ENCODE measurements at places on chromosomes 1 and 21. TPM values are rescaled to one million over a fixed set of nuclear protein-coding genes. Genes with fewer than 3 reads are reported as not detected.
A peak's percentile ranks its signal among the peaks of the same experiment; 100 is the strongest.

Gene CFAP107
- polyA plus RNA-seq = 0.16 TPM

DNA sequence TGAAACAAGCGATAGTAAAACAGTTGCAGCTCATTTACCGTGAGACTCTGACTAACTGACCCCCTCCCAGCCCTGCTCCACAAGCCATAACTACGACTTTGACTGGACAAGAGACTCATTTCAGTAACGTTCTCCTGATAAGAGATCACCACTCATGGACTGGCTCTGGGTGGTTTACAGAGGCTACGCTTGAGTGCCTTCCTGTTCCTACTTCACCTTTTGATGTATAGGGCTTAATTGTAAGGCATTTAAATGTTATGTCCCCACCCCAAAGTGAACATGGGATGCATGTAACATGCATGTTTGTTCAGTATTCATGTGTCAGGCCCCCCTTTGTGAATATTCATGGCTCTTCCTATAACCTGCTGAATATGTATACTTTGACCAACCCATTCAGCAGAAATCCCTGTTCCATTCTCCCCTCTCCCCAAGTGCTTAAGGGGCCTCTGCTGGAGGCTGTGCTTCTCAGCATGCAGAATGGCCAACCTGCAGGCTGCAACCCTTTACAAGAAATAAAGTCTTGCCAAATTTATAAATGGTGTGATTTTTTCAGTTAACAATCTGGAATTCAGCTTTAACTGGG is 50.7 kb upstream of the SPOCD1 start:
- peak; percentile 52 for DNase-seq

- DNase-seq = no peak
Observed at GRCh38 chr21:41712201-41712600, 54.7 kb downstream of the RIPK4 start.

DNA sequence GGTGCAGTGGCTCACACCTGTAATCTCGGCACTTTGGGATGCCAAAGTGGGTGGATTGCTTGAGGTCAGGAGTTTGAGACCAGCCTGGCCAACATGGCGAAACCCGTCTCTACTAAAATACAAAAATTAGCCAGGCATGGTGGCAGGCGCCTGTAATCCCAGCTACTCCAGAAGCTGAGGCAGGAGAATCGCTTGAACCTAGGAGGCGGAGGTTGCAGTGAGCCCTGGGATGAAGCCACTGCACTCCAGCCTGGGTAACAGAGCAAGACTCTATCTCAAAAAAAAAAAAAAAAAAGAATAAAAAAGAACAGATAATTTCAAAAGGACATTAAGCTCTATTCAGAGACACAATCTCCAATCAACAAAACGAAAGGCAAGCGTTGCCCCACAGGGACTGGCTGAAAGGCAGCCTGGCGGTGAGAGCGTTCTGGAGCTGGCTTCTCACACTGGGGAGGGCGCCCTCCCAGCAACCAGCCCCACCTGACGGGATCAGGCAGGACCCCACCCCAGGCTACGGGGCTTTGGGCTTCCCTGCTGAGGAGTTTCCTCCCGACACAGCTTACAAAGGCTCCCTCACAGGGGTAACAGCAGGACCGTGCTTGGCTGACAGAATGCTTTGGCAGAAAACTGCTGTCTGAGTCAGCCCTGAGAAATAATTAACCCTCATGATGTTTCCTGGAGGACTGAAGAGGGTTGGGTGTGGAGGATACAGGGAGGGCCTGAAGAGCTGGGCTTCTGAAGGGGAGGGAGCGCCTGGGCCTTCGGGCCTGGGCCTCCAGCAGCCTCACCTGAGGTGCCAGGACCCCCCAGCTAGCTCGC is 31.1 kb upstream of the SRP9 start:
- no peak for DNase-seq

- DNase-seq = no peak
Observed at GRCh38 chr1:113353580-113353979, 36.7 kb upstream of the MAGI3 start.

Gene PTPRC
- 51.1 TPM for polyA plus RNA-seq

DNA sequence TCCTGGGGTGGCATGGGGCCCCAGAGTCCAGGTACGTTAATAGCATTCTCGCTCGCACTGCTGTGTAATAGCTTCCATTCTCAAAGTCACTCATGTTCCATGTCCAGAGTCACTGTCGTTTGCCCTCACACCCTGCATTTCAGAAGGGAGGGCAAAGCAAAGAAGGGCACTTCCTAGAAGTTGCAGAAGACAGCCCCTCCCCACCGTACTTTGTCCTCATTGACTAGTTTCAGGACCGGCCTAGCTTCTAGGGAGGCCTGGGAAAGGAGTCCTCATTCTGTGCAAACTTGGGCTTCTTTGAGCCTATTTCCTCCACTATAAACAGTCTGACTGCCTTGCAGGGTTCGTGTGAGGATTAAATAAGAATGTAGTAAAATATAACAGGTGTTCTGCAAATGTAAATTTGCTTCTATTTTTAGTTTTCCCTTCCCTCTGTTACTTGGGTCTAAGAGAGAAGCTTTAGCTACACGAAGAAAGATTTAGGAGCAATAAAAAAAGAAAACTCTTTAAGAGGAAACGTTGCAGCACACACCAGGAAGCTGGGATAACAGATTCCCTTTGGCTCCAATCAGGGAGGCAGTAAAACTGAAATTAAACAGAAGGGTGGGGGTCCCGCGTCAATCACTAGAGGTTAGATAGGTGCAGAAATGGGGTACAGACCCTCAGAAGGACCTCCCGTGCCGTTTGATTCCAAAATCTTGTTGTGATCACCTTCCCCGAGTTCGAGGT is 40.1 kb downstream of the ACTL8 start:
- no peak for DNase-seq

- no peak for DNase-seq
Observed at GRCh38 chr21:33608559-33608958, 20.1 kb upstream of the DONSON start.

Gene MIB2
- 12.0 TPM for polyA plus RNA-seq

Gene CASZ1
- polyA plus RNA-seq = 4.0 TPM

- no peak for DNase-seq
Observed at GRCh38 chr1:91900562-91900961, 14.6 kb upstream of the TGFBR3 start.

DNA sequence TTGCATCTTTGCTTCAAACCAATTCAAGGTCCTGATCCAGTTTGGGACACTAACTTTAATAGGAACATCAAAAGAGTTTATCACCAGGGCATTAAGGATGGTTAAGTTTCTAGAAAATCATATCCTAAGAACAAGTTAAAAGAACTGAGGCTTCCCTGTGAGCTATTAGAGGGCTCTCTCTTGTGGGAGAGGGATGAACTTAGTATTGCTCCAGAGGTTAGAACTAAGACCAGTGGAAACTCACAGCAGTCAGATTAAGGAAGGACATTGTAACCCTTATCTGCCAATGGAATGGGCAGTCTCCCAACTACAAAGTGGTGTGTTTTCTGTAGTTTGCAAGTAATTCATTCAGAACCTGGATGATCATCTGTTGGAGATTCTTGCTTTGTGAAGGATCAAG is 36.8 kb downstream of the UBE2U start:
- DNase-seq = no peak

- DNase-seq = no peak
Observed at GRCh38 chr1:110684491-110684890, 9.8 kb upstream of the KCNA3 start.

Gene ETV3L
- not detected for polyA plus RNA-seq

DNA sequence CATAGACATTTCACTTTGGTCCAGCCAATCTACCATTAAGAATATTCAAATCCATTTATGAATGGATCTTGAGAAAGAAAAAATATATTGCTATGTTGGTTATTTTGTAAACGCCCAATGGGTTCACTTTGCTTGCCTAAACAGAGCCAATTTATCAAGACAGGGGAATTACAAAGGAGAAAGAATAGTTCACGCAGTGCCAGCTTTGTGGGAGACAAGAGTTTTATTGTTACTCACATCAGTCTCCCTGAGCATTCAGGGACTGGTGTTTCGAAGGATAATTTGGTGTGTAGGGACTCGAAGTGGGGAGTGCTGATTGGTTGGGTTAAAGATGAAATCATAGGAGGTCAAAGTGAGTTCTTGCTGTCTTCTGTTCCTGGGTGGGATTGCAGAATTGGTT is 135.3 kb downstream of the GABPA start:
- no peak for DNase-seq

Gene SPATA45
- not detected for polyA plus RNA-seq

Data from K562 (cell line).